ENCODE measurements at places on chromosomes 4 and X.

DNA sequence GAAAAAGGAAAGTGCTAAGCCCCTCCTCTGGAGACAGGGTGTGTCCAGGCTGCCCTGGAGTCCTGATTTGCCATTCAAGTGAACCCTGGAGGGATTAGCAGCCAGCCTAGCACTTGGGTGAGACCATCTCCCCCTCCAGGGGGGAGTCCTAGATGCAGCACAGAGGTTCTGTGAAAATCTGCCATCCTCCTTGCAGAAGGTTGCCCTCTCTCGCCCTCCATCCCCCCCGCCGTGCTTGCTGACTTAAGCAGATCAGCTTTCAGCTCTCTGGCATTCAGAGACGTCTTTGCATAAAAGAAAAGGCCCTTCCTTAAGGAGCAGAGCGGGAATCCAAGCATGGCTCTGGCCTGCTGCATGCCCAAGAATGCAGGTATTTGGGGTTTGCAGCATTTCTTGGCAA, 102.1 kb upstream of the SCML1 start:
- DNase-seq = peak; percentile 79

DNA sequence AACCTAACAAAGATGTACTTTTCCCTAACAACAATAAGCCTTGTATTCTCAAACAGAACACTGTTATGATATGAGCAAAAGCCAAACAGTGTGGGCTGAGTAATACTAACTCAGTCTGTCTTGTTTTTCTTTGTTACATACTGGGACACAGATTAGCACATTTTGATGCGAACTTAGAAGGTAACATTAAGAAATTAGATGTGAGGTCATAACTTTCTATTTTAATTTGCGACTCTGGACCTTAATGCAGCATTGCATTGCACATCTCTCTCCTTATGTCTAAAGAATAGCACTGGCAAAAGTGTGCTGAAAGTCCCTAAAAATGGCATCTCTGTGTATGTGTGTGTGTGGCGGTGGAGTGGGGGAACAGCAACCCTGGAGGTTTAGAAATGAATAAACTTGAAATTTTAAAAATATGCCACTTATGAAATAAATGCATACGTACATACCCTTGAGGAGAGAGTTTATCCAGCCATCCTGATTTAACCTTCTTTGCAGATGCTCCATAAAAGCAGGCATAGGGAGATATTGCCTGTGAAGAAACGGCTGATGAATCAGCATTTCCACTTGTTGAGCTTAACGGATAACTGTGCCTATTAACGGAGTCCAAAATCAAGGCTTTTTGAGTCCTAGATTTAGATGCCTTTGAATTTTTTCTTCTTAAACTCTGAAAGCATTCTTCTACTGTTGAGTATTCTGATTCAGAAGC, 34.2 kb downstream of the ARAP2 start:
- no peak for DNase-seq

- no peak for DNase-seq
These were observed 73.0 kb downstream of the TMEM165 start for GRCh38 chr4:55468724-55469123.

DNA sequence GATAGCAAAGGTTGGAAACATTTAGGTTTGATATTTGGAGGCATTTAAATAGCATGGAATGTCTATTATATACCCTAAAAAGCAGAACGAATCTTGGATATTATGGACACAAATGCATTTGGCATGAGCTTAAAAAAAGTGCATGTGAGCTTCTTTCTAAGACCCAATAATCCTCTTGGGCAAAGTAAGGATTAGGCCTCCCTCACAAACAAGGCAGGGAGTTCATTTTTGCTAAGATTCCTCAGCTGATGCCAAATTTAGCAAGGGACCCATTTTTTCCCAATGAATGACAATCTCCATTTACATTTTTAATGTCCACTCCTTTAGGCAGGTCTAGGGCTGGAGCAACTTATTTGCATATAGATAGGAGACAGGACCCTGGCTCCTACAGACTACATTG, 199.8 kb downstream of the SOWAHB start:
- no peak for DNase-seq

- DNase-seq = no peak
These were observed 979.3 kb downstream of the GLUD2 start for GRCh38 chrX:122026665-122027064.

DNA sequence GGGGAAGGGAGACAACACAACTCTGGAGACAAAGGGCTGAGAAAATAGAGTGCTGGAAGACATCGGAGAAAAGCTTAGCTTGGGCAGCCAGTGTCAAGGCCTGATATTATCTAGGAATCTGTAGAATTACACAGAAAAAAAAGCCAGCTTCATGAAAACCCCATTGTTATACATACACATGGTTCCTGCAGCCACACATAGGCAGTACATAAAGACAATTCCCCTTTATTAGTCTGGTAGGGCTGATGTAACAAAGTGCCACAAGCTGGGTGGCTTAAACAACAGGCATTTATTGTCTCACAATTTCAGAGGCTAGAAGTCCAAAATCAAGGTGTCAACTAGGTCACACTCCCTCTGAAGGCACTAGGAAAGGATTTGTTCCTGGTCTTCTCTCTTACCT, 503.5 kb downstream of the MID1IP1 start:
- DNase-seq = no peak

DNA sequence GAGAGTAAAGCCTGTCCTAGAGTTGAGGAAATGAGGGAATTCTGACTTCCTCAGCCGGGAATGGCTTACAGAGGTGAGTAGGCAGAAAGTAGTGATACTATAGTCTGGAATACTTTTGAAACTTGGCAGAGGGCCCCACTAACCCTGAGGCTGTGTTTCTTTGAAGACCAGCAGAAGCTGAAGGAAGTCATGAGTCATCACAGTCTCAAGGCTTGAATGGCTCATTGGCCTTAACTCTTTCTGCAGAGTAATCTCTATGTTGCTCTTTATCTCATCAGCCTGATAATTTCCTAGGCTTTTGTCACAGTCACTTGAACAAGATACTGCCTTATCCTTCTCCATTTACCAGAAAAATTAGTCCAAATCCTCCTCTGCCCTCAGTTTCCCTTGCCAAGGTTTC, 80.8 kb downstream of the ANKRD50 start:
- DNase-seq = peak; percentile 35

DNA sequence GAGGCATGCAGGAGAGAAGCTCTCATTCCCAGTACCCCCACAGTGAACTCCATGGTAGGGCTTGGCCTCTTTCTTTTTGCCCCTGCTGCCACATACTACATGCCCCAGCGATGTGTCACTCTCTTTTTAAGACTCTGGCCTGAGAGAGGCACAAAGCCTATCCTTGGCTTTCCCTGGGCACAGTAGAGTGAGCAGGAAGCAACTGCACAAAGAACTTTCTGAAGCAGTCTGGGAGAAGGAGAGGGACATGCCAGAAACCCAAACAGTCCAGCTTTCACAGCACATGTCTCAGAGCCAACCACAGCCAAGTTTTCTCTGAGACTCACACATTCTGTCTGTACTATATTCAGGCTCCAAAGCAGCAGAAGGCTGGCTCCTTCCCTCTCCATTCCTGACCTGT, 7.9 kb upstream of the NALF2 start:
- DNase-seq = no peak

- DNase-seq = no peak
These were observed 10.0 kb downstream of the GPR82 start for GRCh38 chrX:41733939-41734338.

GRCh38 chrX:10615931-10616774, 4.2 kb downstream of the MID1 start:
- DNase-seq = peak; percentile 23

DNA sequence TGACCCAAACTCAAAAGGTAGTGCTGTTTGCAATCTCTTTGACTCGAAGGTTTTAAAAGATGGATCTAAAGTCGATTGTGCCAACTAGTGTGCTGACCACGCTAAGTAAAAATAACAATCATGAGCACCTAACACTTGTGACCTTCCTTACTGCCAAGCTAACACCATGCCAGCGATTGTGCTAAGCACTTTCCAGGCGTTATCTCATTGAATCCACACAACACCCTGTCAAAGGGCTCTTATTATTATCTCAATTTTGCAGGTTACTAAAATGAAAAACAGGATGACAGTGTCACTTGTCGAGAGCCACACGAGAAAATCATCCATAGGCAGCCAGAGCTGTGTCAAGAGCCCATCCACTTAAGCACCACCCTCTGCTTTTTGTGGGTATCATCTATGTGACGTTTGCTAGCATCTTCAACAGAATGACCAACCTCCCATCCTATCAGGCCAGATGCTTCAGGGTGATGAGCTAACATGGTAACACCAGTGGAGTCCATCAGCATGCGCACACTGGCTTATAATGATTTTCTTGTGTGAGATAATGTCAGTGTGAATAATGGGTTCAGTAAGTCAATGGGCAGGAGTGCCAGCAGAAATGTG, 893 bp upstream of the GAB3 start:
- no peak for DNase-seq

DNA sequence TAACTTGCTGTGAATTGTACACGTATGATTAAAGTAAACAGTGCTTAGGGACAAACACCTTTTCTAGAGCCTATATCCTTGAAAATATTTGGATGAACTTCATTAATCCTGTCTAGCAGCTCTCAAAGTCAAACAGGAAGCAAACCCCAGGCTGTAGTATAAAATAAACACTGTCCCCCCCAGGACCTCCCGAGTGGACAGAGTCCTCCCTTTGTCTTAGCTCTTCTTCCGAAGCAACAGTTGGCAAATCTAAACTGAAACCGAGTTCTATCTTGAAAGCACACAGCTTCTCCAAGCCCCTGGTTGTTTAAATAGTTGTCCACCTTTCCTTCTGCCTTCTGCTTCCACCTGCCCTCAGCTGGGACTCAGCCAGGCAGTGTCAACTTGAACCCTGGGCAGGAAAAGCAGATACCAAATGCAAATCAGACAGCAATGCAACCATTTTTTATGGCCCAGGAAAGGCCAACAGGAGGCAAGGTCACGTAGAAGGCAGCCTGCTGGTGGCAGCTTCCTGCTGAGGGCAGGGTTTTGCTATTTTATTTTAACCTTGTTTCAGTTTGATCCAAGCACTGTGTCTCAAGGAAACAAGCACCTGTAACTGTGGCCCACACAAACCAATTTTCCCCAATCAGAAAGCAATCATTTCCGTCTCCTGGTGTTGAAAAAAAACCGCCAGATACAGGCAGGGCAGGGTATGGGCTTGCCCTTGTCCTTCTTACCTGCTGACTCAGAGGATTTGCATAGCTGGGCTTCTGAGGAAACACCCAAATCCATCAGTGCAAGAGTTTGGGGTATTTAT, 110.3 kb upstream of the KIT start:
- DNase-seq = no peak

- DNase-seq = no peak
These were observed 207.4 kb downstream of the TMA16 start for GRCh38 chr4:163701916-163702315.

GRCh38 chr4:15690020-15690809, 8.6 kb downstream of the FAM200B start:
- peak; percentile 18 for DNase-seq

DNA sequence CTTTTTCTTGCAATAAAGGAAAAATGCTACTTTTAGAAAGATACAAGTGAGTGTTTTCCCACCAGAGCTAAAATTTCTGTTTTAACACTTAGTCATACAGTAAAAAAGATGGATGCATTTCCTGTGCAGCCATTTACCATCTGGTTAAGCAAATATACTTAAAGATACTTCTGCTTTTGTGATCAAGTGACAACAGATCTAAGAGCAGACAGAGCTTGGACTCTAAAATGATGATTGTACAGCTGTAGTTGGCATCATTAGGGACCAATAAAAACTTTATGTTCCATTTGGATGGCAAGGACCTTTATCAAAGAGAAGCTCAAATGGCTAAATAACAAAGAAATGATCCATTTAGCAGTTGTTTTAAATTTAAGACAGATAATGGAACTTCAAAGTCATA, 270.8 kb downstream of the FSTL5 start:
- DNase-seq = no peak

GRCh38 chr4:101238706-101239105, 108.6 kb downstream of the PPP3CA start:
- no peak for DNase-seq

- no peak for DNase-seq
These were observed 267.5 kb downstream of the NKX6-1 start for GRCh38 chr4:84231539-84232055.

- DNase-seq = peak; percentile 88
These were observed at the start of gene PPP2R2C for GRCh38 chr4:6472387-6473263. TSS of gene PPP2R2C (minus strand) at chr4:6472614. CDS start at chr4:6472229, 385 bp downstream.

DNA sequence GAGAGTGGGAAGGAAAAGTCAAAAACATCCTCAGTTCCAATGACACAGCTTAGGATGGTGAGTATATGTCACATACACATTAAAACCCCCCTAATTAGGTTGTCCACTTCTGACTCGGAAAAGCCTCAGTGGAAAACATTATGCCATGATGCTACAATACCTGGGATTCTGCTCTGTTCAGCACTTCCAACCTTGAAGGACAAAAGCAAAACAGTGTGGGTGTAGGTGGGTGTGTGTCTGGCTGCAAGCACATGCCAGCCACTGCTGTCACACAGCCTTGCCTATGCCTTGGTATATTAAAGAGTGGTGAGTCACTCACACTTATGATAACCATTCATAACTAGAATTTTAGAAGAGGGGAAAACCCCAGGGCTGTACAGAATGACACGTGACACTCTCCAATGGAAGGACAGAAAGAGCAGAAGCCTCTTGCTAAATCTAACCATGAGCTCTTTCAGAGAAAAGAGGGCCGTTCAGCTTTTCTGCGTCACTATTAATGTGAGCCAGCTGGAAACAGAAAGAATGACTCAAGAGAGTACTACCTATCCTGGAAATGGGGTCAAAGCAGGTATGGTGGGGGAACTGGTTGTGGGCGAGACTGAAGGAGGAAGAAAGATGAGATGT, 159.6 kb downstream of the TET2 start:
- DNase-seq = no peak

DNA sequence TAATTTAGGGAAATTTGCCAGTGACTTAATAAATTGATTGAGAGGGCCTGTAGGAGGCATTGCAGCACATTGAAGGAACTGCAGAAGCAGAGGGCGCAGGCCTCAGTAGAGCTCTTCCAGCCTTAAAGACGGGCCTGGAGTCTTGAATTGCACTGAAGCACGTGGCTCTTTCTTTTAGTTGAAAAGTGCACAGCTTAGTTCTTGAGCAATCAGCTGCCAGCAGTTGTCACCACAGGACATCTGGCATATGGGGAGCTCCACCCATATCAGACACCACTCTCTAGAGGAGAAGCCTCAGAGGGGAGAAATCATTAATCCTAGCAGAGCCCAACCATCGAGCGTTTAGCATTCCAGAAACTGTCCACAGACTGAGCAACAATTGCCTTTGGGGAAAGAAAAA, 16.0 kb upstream of the FGF16 start:
- no peak for DNase-seq

GRCh38 chrX:149157976-149158375, 347.1 kb downstream of the IDS start:
- no peak for DNase-seq

- no peak for DNase-seq
These were observed 170.3 kb upstream of the PUDP start for GRCh38 chrX:7318241-7318640.

Measured in iPS-NIHi11 (cell line).